ENCODE measurements at places on chromosomes 16 and 17.

- no peak for DNase-seq
Measured at GRCh38 chr16:79055251-79055970, 545.1 kb downstream of the MAF start.

DNA sequence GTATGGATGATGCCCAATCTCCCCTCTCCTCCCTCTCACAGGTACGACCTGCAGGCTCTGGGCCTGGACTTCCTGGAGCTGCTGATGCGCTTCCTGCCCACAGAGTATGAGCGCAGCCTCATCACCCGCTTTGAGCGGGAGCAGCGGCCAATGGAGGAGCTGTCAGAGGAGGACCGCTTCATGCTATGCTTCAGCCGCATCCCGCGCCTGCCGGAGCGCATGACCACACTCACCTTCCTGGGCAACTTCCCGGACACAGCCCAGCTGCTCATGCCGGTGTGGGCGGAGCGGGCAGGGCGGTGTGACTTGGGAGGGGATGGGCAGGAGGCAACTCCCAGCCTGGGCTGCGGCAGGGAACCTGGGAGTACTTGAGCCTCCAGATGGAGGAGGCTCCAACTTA, 18.1 kb downstream of the SPATA32 start:
- DNase-seq, result no peak

- DNase-seq, result no peak
Measured at GRCh38 chr16:31461201-31461920, 2.1 kb downstream of the ARMC5 start.

GRCh38 chr17:66535611-66536010, 233.2 kb downstream of the PRKCA start:
- no peak for DNase-seq

DNA sequence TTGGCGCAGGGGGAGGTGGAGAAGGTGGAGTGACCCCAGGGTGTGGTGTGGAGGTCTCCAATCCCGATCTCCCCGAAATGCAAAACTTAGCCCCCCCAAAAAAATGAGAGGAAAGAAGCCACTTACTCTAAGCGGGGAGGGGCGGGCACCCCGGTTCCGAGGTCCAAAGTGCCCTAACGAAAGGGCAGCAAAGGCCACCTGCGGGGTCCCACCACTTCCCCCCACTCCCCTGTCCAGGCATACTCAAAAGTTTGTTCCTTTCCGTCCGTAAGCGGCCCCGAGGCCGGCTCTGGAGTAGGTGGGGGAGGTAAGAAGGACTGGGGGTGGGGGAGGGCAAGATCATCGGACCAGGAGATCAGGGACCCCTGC, 1.1 kb downstream of the TOX3 start:
- no peak for DNase-seq

- no peak for DNase-seq
Measured at GRCh38 chr17:63434951-63435571, 11.0 kb downstream of the CYB561 start.

- DNase-seq, result no peak
Measured at GRCh38 chr17:57861790-57862693, 12.2 kb upstream of the MRPS23 start.

DNA sequence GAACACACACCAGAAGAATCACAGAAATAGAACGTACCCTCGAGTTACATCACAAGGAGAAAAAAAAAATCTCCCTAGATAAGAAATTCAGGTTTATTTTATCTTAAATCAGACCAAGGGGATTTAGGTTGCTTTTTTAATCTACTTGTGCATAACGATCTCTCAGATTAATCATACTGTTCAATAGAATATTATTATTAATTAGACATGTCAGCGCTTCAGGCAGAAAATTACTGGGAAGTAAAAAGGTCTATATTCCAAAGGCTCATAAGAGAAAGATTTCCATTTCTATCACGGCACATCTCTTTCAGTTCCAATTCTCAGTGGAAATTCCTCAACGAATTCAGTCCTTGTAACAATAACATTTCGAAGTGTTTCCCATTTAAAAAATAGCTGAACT, 77.7 kb upstream of the PSMD7 start:
- no peak for DNase-seq

DNA sequence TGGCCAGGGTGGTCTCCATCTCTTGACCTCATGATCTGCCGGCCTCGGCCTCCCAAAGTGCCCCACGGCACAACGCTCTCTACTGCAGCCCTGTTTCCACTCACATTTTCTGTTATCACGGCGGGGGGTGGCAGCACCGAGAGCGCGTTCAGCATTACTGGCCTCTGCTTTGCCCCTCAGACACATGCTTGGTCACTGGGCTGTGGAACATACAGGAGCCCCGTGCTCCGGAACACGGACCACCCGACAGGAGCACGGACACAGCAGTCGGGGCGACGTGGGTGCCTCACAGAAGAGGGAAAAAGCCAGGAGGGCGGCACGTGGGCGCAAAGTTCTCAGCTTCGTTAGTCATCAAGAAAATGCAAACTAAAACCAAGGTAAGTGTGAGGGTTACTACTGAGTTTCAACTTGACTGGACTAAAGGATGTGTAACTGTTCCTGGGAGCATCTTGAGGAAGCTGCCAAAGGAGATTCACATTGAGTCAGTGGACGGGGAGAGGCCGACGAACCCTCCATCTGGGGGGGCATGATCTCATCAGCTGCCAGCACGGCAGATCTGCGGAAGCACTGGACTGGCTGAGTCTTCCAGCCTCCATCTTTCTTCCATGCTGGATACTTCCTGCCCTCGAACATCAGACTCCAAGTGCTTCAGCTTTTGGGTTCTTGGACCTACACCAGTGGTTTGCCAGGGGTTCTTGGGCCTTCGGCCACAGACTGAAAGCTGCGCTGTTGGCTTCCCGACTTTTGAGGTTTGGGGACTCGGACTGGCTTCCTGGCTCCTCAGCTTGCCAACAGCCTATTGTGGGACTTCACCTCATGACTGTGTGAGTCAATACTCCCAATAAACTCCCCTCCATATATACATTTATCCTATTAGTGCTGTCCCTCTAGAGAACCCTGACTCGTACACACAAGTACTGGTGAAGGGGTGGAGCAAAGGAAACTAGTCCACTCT, 106.8 kb downstream of the ZNF778 start:
- DNase-seq, result no peak

- no peak for DNase-seq
Measured at GRCh38 chr17:29256735-29257466, 10.2 kb downstream of the CRYBA1 start.

DNA sequence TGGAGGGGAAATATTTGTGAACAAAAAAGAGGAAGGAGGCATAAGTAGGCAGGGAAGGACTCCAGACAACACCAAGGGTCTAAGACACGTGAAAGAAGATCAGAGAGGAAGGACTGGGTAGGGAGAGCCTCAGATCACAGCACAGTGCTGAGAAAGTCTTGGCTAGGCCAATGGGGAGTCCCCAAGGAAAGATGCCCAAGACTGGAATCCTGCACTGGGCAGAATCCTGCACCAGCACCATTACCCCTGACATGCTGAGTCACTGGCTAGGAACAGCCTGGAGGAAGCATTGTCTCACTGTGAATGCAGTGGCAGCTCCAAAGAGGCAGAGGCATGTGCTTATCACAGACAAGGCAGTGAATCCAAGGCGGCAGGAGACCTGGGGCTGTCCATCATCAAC, 19.2 kb downstream of the CLEC19A start:
- DNase-seq, result no peak

GRCh38 chr17:35486920-35487732, 38.6 kb upstream of the SLFN13 start:
- DNase-seq, result peak; percentile 51

- no peak for DNase-seq
Measured at GRCh38 chr16:88901718-88902337, 35.4 kb upstream of the PABPN1L start.

DNA sequence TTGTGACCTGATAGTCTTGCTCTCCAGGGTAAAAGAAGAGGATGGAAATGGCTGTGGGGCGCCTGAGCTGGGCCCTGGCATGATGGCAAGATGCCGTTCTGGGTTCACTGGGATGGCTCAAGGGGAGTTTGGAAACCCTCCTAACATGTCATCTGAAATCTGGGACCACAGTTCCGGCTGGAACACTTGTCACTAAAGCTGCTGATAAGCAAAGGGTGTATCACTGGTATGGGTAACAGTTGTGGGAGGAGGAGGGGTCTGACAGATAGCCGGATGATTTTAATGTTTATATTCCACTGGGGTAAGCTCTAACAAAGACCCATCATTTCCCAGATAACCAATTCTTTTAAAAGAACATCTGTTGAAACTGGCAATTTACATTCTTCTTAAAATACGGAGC, 390.2 kb downstream of the WWOX start:
- DNase-seq, result no peak

DNA sequence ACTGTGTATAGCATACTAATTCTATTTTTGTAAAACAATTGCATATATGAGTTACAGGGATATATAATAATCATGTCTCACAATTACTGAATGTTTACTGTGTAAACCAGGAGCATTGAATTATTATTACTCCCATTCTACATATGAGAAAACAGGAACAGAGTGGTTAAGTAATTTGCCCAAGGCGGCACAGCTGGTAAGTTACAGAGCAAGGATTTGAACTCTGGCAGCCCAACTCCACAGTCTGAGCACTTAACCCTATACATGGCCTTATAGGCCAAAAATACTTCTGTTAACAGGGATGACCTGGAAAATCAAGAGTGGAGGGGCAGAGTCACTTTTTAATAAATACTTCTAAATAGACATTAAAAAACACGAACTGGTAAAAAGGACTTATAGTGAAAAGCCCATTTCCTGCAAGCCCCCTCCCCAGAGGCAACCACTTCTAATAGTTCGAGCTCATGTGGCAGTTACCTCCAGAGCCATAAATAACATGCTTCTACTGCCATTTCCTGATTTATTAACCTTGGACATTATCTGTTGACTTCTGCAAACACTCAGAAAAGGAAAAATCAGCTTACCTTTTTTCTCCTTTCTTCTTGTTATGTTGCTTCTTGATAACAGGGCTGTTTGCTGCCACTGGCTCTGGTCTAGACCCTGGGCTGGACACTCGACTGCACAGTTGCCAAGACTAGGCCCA, 22.1 kb upstream of the ADGRG1 start:
- no peak for DNase-seq

DNA sequence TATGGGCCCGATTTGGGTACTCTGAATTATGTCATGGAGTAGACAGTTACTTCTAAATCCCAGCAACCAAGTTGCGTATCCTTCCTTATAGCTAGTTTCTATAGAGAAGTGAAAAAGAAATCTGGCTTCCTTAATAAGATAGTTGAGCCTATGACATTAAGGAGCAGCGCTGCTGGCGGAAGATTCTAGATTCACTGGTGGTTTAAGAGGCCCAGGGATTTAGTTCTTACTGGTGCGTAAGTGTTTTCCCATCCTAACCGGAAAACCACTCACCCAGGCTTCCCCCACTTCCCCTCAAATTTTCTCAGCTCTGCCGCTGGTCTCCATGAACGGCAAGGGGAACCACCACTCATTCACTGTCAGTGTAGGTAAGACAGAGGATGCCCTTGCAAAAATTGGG, 230.4 kb downstream of the CPPED1 start:
- DNase-seq, result no peak

GRCh38 chr16:56966093-56966475, 4.3 kb downstream of the CETP start:
- DNase-seq, result no peak

GRCh38 chr16:70614208-70614951, 32.0 kb upstream of the IL34 start:
- no peak for DNase-seq

GRCh38 chr16:53053967-53054669, 673 bp upstream of the CHD9 start:
- no peak for DNase-seq

DNA sequence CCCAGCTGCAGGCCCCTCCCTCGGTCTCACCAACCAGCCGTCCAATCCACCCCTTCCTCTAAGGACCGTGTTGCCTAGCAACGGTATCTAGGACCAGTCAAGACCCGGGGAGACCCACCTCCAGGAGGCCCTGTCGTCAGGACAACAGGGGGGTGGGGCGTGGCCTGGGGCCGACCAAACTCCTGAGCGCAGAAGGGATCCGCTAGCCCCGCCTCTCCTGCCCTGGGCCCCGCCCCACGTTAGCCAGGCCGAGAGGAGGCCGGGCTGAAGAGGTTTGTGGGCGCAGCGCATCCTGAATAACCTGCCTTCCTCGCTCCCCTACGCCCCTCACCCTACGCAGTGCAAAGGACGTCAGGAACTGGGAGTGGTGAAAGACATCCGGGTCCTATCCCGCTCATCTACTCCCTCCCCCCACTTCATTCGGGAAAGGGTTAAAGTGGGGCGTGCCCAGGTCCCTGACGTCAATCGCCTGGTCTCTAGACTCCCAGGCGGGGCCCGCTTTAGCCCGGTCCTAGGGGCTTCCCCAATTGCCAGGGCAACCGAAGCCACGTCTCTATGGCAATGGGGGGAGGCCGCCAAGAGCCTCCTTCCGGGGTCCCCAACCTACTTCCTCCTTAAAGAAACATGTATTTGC, 14.7 kb downstream of the DLG4 start:
- DNase-seq, result peak; percentile 87

- no peak for DNase-seq
Measured at GRCh38 chr17:49676276-49676868, 1.5 kb downstream of the SPOP start.

GRCh38 chr17:10458701-10459100, 10.7 kb downstream of the MYH4 start:
- DNase-seq, result no peak

- DNase-seq, result no peak
Measured at GRCh38 chr16:74045513-74045912, 251.1 kb upstream of the PSMD7 start.

DNA sequence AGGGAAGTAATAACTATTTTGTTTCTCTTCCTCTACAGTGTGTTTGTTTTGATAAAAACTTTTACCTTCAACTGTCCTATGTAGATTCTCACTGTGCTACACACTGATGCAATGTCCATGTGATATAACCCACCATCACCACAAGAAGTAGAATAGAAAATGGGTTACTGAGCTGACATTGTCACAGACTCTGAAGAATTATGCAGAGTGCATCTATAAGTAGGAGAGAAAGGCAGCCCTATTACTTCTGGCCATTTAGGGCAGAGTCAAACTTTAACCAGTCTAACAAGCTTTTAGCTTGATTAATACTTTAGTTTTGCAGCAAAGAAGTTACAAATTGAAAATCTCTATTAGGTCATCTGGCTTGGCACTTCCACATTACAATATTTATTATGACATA, 354.0 kb upstream of the CDH8 start:
- DNase-seq, result no peak

DNA sequence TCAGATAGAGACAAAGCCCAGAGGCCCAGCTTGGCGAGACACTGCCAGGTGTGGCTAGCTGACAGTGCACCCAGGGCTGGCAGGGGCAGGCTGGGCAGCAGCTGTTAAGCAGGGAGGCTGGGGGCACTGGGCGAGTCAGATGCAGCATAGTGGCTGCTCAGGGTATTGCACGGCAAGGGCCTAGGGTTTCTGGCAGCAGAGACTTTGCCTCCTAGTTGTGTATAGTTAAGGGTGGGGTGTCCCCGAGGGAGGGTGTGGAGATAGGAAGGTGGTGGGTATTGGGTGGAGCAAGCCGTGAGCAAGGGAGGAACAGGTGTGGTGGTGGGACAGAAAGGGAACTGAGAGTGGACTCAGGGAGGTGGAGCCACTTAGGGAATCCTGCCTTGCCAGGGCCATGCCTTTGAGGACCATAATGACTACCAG, 66.0 kb downstream of the SMPD3 start:
- no peak for DNase-seq

- DNase-seq, result no peak
Measured at GRCh38 chr17:31696184-31696602, 162.9 kb downstream of the COPRS start.
